GM10248 (cell line): ENCODE measurements at places on chromosomes 4 and X.

GRCh38 chrX:30690330-30690729 is 37.1 kb downstream of the GK start:
- DNase-seq: no peak

- DNase-seq: no peak
Measured at GRCh38 chrX:107204068-107204605, 2.1 kb downstream of the NUP62CL start.

DNA sequence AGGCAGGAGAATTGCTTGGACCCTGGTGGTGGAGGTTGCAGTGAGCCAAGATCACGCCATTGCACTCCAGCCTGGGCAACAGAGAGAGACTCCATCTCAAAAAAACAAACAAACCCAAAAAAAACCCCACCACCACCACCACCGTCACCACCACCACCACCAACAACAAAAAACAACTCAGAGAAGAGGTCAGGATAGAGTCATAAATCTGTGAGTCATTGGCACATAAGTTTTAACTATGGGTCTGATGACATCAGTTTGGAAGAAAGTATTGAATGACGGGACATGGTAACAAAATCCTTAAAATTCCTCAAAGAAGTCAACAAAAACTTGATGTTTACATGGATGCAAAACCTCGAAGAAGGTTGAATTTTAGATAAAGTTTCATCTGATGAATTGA is 288.0 kb upstream of the SFRP2 start:
- no peak for DNase-seq

DNA sequence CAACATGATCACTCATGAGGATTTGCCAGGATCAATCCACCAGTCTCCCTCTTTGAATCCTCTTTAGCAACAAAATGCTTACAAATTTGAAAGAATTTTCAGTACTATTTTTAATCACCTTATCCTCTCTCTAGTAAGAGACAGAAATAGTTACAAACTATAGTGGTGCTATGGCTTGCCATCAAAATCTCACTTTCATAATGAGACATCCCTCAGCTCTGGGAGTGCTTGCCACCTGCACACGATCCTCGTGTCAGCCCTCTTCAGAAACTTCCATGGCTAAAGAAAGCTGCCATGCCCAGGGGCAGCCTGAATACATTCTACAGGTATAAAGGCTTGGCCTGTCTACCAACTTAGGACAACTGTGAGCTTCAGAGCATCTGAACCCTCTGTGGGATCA is 5.1 kb upstream of the DHX15 start:
- DNase-seq: no peak

DNA sequence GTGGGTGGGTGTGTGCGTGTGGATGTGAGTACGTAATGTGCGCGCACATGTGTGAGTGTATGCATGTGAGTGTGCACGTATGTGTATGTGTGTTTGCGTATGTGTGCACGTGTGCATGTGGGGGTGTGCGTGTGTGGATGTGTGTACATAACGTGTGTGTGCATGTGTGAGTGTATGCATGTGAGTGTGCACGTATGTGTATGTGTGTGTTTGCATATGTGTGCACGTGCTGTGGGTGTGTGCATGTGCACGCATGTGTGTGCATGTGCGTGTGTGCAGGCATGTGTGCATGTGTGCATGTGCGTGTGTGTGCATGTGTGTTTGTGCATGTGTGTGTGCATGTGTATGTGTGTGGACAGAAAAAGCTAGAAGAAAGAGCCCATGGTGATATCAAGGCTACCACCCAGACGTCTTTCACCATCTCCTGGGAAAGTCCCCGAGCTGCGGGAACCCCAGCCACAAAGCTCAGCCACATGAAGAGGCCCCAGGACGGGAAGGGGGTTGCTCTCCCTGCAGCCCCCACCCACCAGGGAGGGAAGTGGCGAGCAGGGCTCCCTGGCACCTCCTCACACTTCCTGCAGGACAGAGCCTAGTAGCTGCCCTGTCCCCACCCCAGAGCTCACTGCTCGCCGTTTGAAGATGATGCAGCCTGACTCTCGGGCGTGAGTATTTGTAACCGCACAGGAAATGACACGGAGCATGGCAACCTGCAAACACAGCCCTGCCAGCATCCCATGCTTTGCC is 108.3 kb downstream of the DCTD start:
- peak; percentile 62 for DNase-seq

- DNase-seq: peak; percentile 9
Measured at GRCh38 chr4:143189528-143189927, 4.8 kb downstream of the USP38 start.

DNA sequence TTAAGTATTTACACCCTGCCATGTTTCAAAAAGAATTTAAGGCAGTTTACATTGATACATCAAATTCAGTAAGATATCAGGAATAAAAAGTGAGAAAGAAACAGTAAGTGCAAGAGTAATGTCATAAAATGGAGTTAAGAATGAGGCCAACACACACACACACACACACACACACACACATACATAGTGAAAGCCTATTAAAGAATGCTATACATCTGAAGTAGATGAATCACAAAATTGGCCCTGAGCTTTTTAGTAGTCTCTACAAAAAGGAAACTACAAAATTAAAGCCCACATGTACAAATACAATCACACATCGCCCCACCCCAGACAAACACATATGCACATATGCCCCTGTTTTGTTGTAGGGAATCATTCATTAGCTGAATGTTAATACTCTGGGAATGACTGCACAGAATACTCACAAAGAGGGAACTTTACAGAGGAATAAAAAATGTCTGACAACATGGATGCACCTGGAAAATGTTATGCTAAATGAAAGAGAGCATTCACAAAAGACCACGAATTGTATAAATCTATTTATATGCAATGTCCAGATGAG is 428.8 kb downstream of the IL15 start:
- DNase-seq: no peak

- no peak for DNase-seq
Measured at GRCh38 chrX:82775426-82775825, 732.7 kb upstream of the POU3F4 start.

DNA sequence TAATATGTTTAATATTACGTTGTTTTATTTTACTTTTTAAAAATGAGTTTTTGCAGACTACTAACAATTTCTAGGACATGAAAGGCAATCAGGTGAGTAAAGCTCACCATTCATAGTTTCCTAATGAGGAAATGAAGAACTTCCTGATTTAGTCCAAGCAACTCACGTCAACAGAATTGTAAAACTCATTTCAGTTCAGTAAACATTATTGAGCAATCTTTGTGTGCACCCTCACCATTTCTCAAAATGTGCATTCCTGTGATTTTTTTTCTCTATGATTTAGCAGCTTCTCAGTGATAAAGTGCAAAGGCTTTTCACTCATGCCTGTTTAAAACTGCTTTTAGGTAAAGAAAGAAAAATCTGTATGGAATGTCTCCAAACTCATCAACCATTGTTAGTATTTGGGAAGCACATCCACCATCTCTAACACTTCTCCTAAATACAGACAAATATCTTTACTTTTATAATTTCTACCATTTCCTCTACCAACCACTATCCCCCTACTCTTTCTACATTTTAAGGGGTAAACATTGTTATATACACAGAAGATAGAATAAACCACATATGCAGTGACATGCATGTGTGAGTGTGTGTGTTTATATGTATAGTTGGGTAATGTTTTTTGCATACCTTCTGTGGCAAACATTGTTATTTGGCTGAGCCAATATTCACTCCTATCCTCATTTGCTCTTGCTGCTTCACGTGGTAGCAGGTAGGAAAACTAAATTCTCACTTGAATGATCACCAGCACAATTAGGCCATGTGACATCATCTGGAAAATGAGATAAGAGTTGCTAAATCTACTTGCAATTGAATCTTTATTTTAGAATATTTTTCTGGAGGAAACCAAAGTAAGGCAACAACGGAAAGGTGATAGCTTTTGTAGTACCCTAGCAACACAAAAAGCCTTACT is 54.7 kb upstream of the PRDM8 start:
- DNase-seq: no peak

GRCh38 chr4:128528793-128529553 is 241.4 kb upstream of the PGRMC2 start:
- DNase-seq: no peak

GRCh38 chrX:96372313-96373046 is 312.2 kb upstream of the DIAPH2 start:
- peak; percentile 15 for DNase-seq

DNA sequence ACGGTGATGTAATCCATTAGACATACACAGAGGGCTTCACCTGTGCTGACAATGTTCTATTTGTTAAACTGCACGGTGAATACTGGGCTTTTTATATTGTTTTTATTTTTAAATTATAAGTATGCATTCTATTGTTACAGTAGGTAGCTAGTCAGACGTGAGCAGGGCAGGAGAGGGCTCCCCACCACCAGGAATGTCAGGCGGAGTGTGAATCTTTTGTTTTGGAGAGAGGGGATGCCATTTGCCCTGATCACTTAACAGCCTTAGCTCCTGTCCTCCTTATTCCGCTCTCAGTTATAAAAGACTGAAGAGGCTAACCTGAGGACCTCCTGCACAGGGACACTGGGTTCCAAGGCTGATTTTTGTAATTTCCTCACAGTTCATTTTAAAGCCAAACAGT is 151.6 kb upstream of the TAPT1 start:
- no peak for DNase-seq

DNA sequence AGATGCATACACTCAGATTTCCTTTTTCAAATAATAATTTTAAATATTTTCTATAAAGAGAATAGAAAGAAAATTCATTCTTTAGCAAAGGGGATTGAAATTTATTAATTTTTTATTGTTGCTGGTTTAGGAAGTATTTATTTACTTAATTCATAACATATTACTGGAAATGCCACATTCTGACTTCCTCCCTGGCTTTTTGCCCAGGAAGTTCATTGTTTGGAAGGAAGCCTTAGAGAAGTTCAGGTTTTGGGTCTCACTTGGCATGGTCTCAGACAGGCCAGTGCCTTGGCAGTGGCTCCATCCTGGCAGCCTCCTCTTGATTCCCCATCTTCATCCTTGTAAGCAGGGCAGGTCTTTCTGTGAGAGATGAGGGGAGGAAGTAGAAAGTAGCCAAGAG is 50.5 kb downstream of the IL15 start:
- no peak for DNase-seq

DNA sequence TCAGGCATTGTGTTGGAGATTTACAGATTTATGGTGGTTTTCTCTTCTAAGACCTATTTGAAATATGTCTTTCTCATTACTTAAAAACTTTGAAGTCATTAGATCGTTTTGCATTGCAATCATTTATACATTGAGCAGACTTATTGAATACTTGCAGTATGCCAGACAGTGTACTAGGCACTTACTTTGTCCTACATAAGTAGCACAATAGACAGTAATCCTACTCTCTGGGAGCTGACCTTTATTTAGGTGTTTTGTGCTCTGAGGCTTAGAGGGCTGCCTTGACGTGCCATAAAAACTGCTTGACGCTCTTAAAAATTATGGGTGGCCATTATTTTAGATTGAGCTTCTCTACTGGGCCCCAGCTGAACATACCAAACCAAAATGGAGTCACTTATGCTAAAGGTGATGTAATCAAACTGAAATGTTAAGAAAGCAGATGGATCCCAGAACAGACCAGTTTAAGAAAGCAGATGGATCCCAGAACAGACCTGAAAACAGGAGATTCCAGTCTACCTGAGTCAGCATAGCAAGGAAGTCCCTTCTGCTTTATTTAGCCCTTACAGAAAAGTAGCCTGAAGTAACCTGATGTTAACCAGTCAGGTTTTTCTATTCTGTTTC is 42.4 kb downstream of the PTTG2 start:
- DNase-seq: no peak

- peak; percentile 65 for DNase-seq
Measured at GRCh38 chrX:72572248-72573157, at the start of gene HDAC8. HDAC8 (minus strand) TSS chrX:72572843; CDS start chrX:72572761, 82 bp downstream.

GRCh38 chrX:129653971-129654651 is 645 bp downstream of the APLN start:
- no peak for DNase-seq
